ENCODE measurements at places on chromosomes 2 and 18.

- DNase-seq: no peak
These were observed 15.6 kb upstream of the KLF11 start for GRCh38 chr2:10027660-10028330.

DNA sequence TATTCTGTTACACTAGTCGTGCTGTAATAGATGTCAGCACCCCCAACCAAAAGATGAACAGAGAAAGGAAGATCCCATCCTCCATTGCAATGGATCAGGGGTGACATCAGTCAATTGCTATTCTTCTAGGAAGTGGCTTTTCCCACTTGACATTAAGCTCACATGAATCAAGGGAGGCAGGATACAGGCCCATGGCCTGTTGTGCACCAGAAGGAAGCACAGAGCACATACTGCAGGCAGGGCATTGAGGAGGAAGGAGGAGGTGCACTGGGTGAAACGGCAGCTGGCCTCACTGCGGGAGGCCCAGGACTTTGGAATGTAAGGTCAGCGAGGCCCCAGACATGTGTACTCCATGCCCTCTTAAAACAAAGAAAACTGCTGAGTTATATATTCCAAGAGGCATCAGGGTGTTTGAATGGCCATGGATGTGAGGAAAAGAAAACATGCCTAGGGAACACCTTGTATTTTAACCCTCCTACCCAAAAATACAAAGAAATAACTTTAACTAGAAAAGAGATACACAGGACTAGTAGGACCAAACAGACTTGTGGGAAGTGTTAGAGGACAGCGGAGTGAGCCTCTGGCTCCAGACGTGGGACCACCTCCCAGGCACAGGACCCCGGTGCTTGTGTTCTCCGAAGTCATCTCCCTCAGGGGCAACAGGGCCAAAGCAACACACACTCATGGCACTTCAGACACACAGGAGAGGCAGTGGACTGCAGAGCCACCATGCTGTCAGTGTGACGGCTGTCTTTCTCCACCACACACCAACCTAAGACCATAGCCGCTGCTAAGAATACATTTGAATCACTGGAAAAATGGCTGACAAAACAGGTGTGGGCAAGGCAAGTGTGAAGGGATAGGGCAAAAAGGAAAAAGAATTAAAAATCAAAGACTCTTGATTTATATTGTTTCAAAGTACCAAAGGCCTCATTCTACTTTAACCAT, 51.4 kb upstream of the RIOK3 start:
- no peak for DNase-seq

- no peak for DNase-seq
These were observed 22.1 kb downstream of the CHCHD5 start for GRCh38 chr2:112606547-112606946.

DNA sequence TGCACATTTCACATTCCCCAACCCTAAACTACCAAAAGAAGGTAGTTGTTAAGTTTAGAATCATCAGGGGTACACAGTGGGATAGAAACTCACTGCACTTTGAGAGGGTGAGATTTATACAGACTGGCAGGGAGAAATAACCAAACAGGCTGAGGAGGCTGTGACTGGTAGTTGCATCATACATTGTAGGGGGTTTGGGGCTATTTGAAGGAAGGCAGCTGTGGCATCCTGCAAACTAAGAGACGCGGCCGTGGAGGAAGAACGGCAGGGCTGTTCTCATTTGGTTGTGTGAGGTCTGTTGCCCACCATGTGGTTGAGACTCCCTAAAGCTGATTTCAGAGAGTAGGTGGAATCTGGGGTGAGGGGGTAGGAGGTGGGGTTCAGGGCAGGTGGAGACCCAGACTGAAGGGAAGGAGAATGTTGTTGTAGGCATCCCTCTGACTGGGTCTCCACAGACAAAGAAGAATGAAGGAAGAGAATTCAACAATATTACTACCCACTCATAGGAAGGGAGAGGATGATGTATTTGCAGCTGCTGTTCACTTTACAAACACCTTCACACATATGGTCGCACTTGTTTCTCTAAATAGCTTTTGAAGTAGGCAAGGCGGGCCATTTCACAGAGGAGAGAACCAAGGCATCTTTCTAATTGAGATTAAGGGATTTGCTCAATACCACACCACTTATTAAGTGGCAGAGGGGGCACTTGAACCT, 170.9 kb upstream of the SIX2 start:
- no peak for DNase-seq

- DNase-seq: no peak
These were observed 22.2 kb upstream of the STK25 start for GRCh38 chr2:241530571-241530970.

- DNase-seq: no peak
These were observed 61.6 kb downstream of the MFSD6 start for GRCh38 chr2:190469771-190470170.

DNA sequence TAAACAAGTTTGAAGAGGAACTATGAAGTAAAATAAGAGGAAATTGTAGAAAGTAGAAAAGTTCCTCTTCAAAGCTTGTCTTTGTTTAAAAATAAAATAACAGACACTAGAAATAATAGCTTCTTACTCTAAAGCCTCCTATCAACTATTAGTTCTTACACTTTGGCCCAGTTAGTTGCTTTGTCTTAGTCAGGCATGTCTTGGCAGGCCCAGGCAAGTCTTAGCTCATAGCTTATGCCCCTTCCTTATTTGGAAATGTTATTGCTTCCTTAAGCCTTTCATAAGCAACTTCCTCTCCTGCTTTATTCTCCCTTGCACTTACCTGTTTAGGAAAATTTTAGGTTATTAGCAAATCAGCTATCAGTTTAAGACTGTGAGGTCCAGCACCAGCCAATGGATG, 950.6 kb upstream of the LRATD1 start:
- no peak for DNase-seq

GRCh38 chr2:46535360-46535759, 56.0 kb downstream of the TMEM247 start:
- no peak for DNase-seq

- no peak for DNase-seq
These were observed 357.5 kb upstream of the ID2 start for GRCh38 chr2:8324164-8324856.

DNA sequence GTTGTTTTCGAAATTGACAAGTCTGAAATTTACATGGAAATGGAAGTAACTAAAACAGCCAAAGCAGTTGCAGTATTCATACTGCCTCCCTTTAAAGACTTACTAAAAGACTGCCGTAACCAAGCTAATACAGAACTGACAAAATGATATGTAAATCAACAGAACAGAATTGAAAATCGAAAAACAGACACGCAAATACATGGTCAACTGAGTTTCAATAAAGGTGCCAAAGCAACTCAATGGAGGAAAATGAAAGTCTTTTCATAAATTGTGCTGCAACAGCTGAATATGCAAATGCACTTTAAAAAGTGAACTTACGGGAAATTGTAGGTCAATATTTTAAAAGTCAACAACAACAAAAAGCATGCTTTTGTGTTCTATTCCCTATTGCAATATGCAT, 34.2 kb downstream of the TMEM131 start:
- DNase-seq: no peak

DNA sequence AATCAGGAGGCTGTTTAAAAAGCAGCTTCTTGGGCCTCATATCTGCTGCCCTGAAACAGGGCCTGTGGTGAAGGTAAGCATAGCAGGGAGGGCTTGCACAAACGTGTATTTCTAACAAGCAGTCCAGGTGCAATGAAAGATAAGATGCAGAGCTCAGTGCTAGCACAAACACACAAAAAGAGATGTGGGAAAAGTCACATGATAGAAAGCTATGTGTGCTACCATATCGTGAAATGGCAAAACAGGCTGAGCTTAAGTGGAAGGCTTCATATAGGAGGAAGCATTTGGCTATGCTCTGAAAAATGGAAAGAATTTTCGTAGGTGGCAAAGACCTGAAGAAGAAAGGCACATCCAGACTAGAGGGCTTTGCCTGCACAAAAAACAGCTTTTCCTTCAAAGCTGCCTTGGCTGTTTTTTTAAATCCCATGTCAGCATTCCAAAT, 10.2 kb downstream of the RSAD2 start:
- no peak for DNase-seq

Measured in nucleus accumbens (tissue), 56 donors.